ENCODE measurements at places on chromosomes 5 and 9.

DNA sequence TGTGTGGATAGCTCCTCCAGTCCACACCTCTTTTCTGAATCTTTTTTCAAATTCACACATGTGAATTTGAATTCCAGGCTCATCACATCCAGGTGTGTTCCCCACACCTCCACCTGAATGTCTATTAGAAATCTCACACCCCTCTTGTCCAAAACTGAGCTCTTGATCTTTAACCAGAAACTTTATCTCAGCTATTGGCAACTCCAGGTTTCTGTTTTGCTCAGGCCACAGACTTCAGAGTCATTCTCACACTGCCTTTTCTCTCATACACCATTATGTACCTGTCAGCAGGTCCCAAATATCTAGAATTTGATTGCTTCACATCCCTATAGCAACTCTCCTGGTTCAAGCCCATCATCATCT, 11.6 kb downstream of the NIPSNAP3B start:
- DNase-seq: no peak

DNA sequence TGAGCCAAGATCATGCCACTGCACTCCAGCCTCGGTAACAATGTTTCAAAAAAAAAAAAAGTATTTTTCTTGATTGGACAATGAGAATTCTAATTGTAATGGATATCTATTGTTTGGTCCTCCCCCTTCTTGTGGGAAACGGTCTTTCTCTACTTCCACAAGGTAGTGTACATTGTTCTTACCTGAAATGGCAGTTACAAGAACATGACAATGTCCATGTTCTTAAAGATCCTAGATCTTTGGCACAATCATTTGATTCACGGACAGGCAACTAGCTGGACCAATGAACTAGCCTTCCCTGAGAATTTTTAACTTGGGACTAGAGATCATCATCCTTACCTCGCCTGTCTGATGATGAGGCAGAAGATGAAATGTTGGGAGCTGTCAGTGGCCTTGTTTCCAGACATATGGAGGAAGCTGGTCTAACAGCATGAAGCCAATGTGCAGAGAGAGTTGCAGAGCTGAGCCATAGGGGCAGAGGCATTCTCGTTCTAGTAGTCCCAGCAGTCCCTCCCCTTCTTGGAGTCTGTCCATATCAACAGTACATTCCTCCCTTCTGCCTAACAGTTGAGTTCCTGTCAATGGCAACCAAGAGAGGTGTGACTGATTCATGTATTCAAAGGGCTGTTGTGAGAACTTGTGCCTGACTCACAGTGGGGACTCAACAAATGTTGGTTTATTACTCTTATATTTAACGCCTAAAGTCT, 2.1 kb upstream of the MARCHF6 start:
- no peak for DNase-seq

GRCh38 chr5:849651-850301, 1.0 kb downstream of the ZDHHC11 start:
- no peak for DNase-seq

DNA sequence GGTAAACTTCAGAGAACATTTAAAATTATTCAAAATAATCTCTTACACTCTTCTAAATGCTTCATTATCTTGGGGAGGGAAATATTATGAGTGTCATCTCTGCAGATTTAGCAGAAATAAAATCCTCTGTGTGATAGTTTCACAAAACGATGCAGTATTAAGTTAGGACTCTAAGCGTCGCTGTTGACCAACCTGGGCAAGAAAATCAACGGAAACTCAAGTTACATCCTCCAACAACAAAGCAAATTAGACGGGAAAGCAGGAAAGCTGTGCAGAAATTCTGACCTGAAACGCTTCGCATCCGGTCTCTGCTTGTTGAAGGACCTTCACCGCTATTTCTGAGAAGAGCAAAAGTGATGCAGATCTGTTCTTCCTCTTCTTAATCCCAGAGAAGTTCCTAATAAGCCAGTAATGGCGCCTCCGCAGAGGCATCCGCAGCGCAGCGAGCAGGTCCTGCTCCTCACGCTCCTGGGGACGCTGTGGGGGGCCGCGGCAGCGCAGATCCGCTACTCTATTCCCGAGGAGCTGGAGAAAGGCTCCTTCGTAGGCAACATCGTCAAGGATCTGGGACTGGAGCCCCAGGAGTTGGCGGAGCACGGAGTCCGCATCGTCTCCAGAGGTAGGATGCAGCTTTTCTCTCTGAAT, at the start of gene PCDHGA6:
Gene PCDHGA6, plus strand, starts transcription at position 219 of the 645 bp plus-strand sequence. Its CDS starts 193 bp downstream, at position 412.
- no peak for DNase-seq

Data from activated T-helper 1 cell treated with anti-CD3 and anti-CD28 coated beads, Interleukin-2, amount 50 U/mL, for 16 hours (primary cell).